ENCODE measurements at places on chromosomes 13 and 19.
A peak's percentile ranks its signal among the peaks of the same experiment; 100 is the strongest.

DNA sequence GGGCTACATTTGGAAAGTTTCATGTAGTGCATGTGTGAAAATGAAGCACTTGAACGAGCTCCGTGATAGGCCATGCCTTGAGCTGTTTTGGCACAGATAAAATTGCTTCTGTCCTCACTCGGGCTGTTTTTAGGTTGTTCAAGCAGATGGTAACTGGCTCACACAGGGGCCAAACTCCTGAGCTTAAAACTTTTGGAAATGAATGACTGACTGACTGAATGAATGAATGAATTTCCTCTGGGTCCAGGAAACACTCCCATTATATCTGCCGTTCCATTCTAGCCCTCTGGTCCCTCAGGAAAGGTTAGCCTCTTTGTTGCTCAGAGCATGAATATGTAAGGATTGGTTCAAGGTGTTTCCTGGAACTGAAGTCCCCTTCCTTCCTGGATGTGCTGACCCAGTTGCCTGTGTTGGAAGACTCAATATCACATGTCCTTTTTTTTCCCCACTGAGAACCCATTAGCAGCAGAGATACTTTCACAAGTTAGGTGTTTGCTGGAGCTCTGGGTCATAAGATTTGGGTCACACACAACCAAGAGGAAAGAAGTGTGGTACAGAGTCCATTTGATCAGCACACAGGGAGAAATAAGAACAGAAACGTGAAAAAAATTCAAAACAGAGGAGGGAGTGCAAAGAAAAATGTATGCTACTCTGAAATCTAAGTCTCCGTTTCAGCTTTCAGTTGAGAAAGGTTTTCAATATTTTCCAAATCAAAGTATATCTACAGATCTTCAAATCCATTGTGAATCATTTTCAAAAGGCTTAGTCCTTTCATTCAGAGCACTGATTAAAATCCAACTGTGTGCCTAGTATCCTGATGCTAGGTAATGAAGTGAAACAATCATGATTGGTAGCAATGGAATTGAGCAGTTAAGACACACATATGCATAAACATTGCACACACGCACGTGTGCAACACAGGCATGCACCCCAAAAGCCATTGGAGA, 18.9 kb downstream of the MBNL2 start:
- no peak for DNase-seq

DNA sequence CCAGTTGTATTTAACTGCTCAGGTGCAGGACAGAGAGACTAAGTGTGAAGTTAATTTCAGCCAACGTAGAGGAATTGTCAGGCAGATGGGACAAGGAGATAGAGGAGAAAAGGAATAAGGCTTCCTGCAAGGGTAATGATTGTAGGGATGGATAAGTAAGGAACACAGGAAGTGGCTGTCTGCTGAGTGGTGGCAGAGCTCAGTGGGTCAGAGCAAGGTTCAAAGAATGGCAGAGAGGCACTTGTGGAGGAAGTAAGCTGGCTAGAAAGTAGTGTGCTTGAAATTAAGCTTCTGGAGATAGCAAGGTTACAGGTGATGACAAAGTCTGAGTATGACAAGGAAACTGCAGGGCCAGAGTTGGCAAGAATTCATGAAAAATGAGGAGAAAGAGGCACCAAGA, 47.9 kb downstream of the USPL1 start:
- no peak for DNase-seq

DNA sequence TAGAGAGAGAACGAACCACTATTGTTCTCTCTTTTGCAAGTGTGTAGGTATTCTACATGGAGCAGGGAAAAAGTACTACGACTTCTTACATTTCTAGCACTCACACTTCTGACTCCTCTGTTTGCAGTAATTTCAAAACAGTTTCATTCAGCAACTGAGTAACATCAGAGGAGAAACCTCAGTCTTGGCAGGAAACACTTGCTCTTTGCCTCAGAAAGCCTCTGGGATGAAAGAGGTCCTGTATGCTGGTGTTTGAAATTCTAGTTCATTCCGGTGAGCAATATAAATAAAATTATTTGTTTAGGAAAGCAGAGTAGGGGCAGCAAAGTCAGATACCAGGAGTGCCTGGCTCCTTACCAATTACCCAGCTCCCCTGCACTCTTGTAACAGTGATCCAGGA, 595.5 kb downstream of the TBC1D4 start:
- no peak for DNase-seq

DNA sequence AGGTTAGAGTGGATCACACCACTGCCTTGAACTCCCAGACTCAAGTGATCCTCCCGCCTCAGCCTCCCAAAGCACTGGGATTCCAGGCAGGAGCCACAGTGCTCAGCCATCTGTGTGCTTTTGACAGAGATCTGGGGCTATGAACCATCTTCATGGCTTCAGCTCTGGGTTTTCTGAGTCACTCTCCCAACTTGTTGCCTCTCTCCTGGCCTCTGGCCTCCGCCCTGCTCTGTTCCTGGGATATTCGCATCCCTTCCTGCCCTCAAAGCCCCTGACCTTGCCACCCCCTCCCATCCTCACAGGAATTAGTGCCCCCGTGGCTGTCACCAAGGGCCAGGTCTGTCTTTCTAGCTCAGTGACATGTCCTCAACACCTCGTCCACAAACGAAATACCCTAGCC, 5.7 kb upstream of the GMIP start:
- no peak for DNase-seq

DNA sequence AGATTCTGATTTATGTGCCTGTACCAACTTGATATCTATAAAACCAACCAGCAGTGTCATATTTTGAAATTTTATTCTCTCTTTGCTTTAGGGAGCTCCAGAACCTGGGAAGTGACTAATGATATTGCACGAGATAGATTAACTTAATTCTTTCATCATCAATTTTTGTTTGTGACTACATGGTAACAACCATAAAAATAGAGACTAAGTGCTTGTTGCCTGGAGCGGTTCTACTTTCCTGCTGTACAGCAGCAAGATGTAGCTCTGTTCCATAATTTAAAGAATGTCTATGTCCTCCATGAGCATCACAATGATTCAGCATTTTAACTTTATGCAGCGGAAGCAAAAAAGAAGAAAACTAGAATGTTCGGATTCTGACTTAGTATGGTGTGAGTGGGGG, 275.6 kb downstream of the KLF5 start:
- DNase-seq = no peak

GRCh38 chr13:46554951-46555350, 2.0 kb downstream of the LRCH1 start:
- DNase-seq = no peak

- no peak for DNase-seq
These were observed 609.5 kb downstream of the SLITRK1 start for GRCh38 chr13:83272652-83273240.

DNA sequence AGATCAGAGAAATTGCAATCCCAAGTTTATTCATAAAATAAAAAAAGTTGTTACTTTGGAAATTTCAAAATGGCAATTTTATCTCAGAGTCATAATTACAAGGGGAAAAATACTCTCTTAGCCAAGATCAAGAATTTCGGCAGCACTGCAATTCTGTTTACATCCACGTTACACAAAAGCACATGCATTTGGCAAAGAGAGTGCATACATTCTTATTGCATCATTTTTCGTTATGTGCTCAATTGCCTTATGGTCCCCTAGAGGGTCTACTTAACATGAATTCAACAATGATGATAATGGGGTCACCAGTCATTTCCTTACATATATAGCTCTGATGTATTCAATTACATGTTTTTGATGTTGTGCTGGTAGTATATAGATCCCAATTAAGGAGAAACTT, 498.0 kb downstream of the DIAPH3 start:
- no peak for DNase-seq

DNA sequence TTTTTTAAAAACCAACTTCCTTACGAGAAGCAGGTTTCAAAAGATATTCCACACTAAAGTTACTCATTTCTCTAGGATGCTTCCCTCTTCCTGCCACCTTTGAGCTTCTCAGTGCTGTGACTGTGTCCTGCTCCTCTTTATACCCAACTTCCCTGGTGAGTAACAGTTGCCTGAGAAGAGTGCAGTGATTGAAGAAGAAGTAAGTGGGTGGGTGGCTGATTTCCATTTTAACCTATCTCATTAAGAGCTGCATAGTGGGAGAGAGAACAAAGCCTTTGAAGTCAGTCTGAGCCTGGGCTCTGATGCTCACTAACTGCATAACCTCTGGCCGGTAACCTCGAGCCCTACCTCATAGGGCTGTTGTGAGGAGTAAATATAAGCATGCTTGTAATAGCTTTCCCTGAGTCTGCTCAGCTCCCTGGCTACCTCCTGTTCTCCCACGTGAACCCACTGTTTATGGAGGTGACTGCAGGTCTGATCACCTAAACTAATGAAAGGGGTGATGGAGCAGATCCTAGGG, 977.3 kb downstream of the UQCRFS1 start:
- DNase-seq = no peak

- DNase-seq = no peak
These were observed 3.5 kb downstream of the CCDC169 start for GRCh38 chr13:36294096-36294495.

- no peak for DNase-seq
These were observed 30.9 kb downstream of the NUMBL start for GRCh38 chr19:40659566-40659965.

GRCh38 chr19:49326165-49326704, 1.2 kb upstream of the SLC6A16 start:
- no peak for DNase-seq

- no peak for DNase-seq
These were observed 21.4 kb downstream of the UHRF1 start for GRCh38 chr19:4930664-4931063.

- DNase-seq = no peak
These were observed 79.5 kb upstream of the ZNF835 start for GRCh38 chr19:56751078-56751489.

- DNase-seq = peak; percentile 53
These were observed 15.9 kb upstream of the MEIS3 start for GRCh38 chr19:47435196-47435595.

- DNase-seq = no peak
These were observed 52.0 kb downstream of the DPF1 start for GRCh38 chr19:38172001-38172400.

- no peak for DNase-seq
These were observed 308.3 kb downstream of the KCNRG start for GRCh38 chr13:50323440-50324065.

GRCh38 chr19:19137556-19138108, 646 bp downstream of the TMEM161A start:
- DNase-seq = no peak

- DNase-seq = no peak
These were observed 164.2 kb downstream of the FOXO1 start for GRCh38 chr13:40502236-40502635.

DNA sequence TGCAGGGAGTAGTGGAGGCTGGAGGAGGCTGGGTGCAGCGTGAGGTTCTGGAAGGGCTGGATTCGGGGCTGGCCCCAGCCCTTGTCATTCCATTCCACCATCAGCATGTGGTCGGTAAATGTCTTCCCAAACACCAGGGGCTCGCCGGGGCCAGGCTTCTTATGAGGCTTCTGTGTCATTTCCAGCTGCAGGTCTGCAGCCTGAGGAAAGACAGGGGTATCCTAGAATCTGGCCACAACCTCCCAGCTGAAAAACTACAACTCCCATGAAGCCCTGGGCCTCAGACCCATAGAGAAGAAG, 4.4 kb downstream of the BCAT2 start:
- no peak for DNase-seq

GRCh38 chr19:55147545-55148251, 1.3 kb downstream of the TNNT1 start:
- no peak for DNase-seq

DNA sequence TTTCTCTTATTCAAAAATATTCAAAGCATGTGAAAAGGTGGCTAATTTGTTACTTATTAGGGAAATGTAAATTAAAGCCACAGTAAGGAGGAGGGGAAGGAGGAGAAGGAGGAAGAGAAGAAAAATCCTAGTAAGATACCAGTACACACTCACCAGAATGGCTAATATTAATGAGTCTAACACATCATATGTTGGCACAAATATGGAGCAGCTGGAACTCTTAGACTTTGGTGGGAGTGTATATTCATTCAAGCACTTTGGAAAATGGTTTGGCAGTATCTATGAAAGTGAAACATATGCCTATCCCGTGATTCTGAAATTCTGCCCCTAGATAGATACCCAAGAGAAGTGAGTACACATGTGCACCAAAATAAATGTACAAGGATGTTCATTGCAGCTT, 38.1 kb upstream of the RGCC start:
- no peak for DNase-seq

GRCh38 chr19:19181488-19181998, 10.4 kb downstream of the BORCS8 start:
- no peak for DNase-seq

- DNase-seq = no peak
These were observed 6.0 kb downstream of the TMEM255B start for GRCh38 chr13:113764793-113765563.

DNA sequence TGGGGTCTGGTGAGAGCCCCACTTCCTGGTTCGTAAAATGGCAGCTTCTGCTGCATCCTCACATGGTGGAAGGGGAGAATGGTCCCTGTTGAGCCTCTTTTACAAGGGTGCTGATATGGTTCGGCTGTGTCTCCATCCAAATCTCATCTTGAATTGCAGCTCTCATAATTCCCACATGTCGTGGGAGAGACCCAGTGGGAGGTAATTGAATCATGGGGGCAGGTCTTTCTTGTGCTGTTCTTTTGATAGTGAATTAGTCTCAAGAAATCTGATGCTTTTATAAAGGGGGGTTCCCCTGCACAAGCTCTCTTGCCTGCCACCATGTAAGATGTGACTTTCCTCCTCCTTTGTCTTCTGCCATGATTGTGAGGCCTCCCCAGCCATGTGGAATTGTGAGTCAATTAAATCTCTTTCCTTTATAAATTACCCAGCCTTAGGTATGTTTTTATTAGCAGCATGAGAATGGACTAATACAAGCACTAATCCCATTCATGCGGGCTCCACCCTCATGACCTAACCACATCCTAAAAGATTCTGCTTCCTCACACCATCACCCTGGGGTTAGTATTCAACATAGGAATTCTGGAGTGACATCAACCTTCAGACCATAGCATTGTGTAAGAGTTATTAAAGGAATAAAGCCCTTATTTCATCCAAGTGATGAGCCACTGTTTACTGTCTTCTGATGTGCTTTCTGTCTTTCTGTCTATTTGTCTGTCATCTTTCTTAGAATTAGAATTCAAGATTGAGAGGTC, 159.0 kb upstream of the IRS2 start:
- DNase-seq = no peak

DNA sequence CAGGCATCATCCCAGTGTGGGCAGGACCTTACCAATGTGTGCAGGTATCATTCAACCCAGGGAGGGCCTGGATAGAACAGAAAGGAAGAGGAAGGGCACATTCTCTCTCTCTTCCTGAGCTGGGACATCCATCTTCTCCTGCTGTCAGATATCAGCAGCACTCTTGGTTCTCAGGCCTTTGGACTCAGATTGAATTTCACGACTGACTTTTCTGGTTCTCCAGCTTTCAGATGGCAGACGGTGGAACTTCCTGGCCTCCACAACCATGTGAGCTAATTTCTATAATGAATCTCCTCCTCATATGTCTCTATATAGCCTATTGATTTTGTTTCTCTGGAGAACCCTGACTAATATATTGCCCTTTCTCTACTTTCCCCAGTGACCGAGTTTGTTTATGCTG, 77.3 kb downstream of the OLFM4 start:
- DNase-seq = no peak

GRCh38 chr19:16198370-16198651, 600 bp downstream of the AP1M1 start:
- no peak for DNase-seq

GRCh38 chr13:111527614-111528229, 207.3 kb downstream of the TEX29 start:
- DNase-seq = no peak

GRCh38 chr19:15283141-15283883, 49.0 kb downstream of the BRD4 start:
- DNase-seq = no peak

Measured in CD4-positive, alpha-beta T cell treated with Interferon alpha-2 for 1 hour (primary cell).